ENCODE measurements at places on chromosomes 12 and 14. TPM values are rescaled to one million over a fixed set of nuclear protein-coding genes. Genes with fewer than 3 reads are reported as not detected.

BICD1 gene
- 11.5 TPM for polyA plus RNA-seq

DEGS2 gene
- 0.71 TPM for polyA plus RNA-seq

MIP gene
- not detected for polyA plus RNA-seq

ACSS3 gene
- polyA plus RNA-seq, result 12.8 TPM

EML5 gene
- polyA plus RNA-seq, result 0.71 TPM

NEMP1 gene
- 15.7 TPM for polyA plus RNA-seq

GRIN2B gene
- 0.16 TPM for polyA plus RNA-seq

IFNG-AS1 gene
- polyA plus RNA-seq, result 0.76 TPM

DNAJC22 gene
- polyA plus RNA-seq, result 0.20 TPM

FAIM2 gene
- 5.4 TPM for polyA plus RNA-seq

KIF5A gene
- polyA plus RNA-seq, result 0.46 TPM

KRT71 gene
- polyA plus RNA-seq, result not detected

MANSC4 gene
- polyA plus RNA-seq, result not detected

DPPA3 gene
- polyA plus RNA-seq, result not detected

ORMDL2 gene
- polyA plus RNA-seq, result 16.7 TPM

HRK gene
- 0.25 TPM for polyA plus RNA-seq

PTMS gene
- polyA plus RNA-seq, result 421 TPM

GPR162 gene
- 23.9 TPM for polyA plus RNA-seq

PCED1B gene
- polyA plus RNA-seq, result 0.79 TPM

NKX2-1 gene
- polyA plus RNA-seq, result not detected

RNASE3 gene
- polyA plus RNA-seq, result not detected

TMEM229B gene
- 0.17 TPM for polyA plus RNA-seq

SLCO1B1 gene
- not detected for polyA plus RNA-seq

FGD4 gene
- 25.6 TPM for polyA plus RNA-seq

REP15 gene
- polyA plus RNA-seq, result 0.34 TPM

CDCA3 gene
- polyA plus RNA-seq, result 19.7 TPM

OTX2 gene
- not detected for polyA plus RNA-seq

COCH gene
- polyA plus RNA-seq, result 7.1 TPM

SPTB gene
- polyA plus RNA-seq, result 158 TPM

PIWIL1 gene
- 0.25 TPM for polyA plus RNA-seq

PPFIA2 gene
- polyA plus RNA-seq, result 2.2 TPM

CCDC175 gene
- not detected for polyA plus RNA-seq

TDRD9 gene
- 0.60 TPM for polyA plus RNA-seq

TAS2R20 gene
- 3.7 TPM for polyA plus RNA-seq

SLC2A14 gene
- 0.39 TPM for polyA plus RNA-seq

LPAR5 gene
- 1.5 TPM for polyA plus RNA-seq

Data from muscle of back (tissue), 13 donors.